ENCODE measurements at places on chromosomes 7 and 10. TPM values are rescaled to one million over a fixed set of nuclear protein-coding genes. Genes with fewer than 3 reads are reported as not detected.

GRCh38 chr7:151687523-151688235 is 168.0 kb upstream of the RHEB start:
- no peak overlapping the region for H3K4me3 ChIP-seq
- DNase-seq, result no peak
- H3K4me1 ChIP-seq, result no peaks in the 10 kb centered on the region
- H3K27me3 ChIP-seq, result no peaks in the 10 kb centered on the region
- no peaks in the 10 kb centered on the region for H3K36me3 ChIP-seq

- H3K36me3 ChIP-seq, result no peaks in the 10 kb centered on the region
- H3K27me3 ChIP-seq, result peaks cover 2% of the 10 kb centered on the region
- DNase-seq, result no peak
- peaks cover 16% of the 10 kb centered on the region for H3K4me1 ChIP-seq
Observed at GRCh38 chr10:114078346-114078745, 34.7 kb downstream of the ADRB1 start.

DNA sequence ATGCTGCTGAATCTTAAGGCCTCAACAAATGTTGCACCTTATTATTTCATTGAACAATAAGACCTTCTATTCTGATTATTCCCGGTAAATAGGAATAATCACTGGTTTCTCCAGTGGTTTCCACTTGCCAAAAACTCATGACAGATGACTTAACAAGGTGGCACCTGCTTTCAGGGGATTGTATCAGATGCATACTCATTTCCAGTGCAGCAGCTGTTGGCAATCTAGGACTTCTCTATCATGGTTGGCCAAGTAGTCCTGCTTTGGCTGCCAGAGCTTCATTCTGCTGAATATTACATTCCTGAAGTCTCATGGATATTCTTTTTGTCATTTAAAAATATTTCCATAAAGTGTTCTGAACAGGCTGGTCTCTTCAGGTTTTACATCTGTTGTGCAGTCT is 193.3 kb downstream of the ADK start:
- H3K36me3 ChIP-seq, result peaks cover 25% of the 10 kb centered on the region
- DNase-seq, result no peak
- H3K4me3 ChIP-seq, result no peak overlapping the region
- peaks cover 2% of the 10 kb centered on the region for H3K4me1 ChIP-seq
- no peak overlapping the region for H3K27ac ChIP-seq
- no peaks in the 10 kb centered on the region for H3K27me3 ChIP-seq

The GPER1 gene
- not detected for polyA plus RNA-seq

GRCh38 chr7:47031786-47032535 is 550.0 kb downstream of the TNS3 start:
- DNase-seq, result no peak
- H3K36me3 ChIP-seq, result no peaks in the 10 kb centered on the region
- H3K27ac ChIP-seq, result no peak overlapping the region
- no peak overlapping the region for H3K4me3 ChIP-seq
